ENCODE measurements at places on chromosomes 16 and 17. TPM values are rescaled to one million over a fixed set of nuclear protein-coding genes. Genes with fewer than 3 reads are reported as not detected.

The APOBR gene
- 3.1 TPM for total RNA-seq

The SLC13A2 gene
- total RNA-seq = not detected

DNA sequence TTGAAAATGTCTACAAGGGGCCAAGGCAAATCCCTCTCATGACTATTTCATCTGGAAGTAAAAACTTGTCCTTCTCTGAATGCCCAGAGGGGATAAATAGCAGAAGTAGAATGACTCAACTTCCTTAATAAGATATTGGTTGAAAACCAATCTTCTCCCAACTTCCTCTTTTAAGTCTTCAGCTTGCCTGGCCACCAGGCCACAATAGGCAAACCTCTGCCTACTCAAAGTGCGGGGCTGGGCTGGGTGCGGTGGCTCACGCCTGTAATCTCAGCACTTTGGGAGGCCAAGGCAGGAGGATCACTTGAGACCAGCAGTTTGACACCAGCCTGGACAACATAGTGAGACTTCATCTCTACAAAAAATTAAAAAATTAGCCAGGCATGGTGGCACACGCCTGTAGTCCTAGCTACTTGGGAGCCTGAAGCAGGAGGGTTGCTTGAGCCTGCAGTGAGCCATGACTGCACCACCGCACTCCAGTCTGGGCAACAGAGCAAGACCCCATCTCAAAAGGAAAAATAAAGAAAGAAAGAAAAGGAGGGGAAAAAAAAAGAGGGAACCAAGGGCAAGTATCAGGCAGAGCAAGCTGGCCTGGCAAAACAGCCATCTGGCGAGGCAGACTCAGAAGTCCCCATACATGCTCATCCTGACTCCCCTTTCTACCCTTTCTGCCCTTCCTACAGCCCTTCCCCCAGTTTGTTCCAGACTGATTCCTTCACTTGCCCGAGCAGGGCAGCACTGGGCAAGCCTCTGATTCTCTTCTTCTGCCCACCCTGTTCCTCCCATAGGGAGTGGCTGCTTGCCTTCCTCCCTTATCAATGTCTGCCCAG, 20.6 kb downstream of the MAP3K14 start:
- DNase-seq = no peak

DNA sequence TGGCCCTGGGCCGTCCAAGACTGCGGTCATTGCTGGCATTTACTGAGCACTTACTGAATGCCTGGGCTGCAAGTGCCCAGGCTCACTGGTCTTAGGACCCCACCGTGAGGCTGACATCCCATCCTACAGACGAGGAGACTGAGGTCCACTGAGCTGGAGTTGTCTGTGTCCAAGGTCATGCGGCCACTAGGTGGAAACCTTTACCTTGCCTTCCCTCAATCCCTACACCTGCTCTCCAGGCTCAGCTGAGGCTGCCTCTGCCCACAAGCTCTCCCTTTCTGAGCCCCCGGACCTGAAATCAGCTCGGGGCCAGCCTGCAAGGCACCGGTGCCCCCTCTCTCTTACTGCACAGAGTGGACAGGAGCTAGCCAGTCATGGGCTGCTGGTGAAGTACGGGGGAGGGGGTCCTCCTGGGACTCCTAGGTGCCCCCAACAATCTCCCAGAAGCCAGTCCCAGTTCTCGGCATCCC, 1.5 kb downstream of the CASKIN1 start:
- peak; percentile 67 for DNase-seq

DNA sequence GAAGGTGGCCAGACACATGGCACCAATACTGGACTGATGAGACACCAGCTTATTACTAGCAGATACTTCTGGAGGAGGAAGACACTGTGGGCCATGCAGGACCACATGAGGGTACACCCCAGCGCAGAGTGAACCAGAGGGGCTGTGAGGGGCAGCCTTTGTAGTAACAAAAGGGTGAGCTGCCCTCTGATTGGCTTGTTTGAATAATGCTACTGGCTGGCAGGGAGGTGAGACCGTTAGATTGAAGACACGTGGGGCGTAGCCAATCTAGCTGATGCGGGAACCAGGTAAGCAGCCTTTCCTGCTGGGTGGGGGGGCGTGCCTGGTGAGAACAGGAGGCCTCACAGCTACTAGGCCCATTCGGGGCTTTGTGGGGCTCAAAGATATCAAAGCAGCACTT, 102.8 kb upstream of the SEC14L1 start:
- DNase-seq = no peak

All from activated CD4-positive, alpha-beta memory T cell treated with anti-CD3 and anti-CD28 coated beads for 36 hours (primary cell).